Fibroblast of skin of left quadriceps (primary cell): ENCODE measurements at places on chromosomes 4 and X.
A peak's percentile ranks its signal among the peaks of the same experiment; 100 is the strongest.

GRCh38 chr4:141614878-141615586 is 21.4 kb upstream of the IL15 start:
- DNase-seq, result no peak

- DNase-seq, result no peak
These were observed 155.7 kb upstream of the JADE1 start for GRCh38 chr4:128653527-128654444.

- no peak for DNase-seq
These were observed 12.7 kb downstream of the TKTL1 start for GRCh38 chrX:154308108-154308946.

DNA sequence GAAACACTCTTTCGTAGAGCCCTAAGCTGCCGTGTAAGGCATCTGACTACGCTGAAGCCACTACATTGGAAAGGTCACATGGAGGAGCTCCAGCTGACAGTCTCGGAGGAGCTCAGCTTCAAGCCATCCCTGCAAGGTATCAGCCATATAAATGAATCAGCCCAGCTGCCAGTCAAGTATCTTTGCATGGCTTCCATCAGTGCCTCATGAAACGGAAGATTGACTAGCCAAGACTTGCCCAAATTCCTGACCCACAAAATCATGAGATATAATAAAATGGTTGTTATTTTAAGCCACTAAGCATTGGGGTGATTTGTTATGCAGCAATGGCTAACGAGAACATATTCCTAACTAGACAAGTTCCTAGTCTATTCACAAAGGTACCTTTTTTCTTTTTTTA is 104.1 kb upstream of the SCOC start:
- no peak for DNase-seq

- no peak for DNase-seq
These were observed 22.4 kb downstream of the GK2 start for GRCh38 chr4:79385641-79386040.

DNA sequence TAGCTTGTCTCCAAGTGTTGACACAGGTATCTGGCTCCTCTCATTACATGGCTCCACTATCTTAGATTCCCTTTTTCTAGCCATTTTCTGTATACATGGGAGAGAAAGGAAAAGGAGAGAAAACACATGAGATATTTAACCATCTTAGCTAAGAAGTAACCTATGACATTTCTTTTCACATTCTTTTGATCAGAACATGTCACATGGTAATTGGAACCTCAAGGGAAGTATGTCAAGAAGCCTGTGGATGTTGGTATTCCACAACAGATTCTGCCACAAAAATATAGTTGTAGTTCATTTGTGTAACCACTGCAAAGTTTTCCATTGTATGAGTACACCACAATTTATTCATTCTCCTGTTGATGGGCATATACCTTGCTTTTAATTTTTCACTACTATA is 18.7 kb upstream of the GABRB1 start:
- DNase-seq, result no peak

GRCh38 chr4:76562161-76562560 is 127.1 kb downstream of the SHROOM3 start:
- peak; percentile 69 for DNase-seq

DNA sequence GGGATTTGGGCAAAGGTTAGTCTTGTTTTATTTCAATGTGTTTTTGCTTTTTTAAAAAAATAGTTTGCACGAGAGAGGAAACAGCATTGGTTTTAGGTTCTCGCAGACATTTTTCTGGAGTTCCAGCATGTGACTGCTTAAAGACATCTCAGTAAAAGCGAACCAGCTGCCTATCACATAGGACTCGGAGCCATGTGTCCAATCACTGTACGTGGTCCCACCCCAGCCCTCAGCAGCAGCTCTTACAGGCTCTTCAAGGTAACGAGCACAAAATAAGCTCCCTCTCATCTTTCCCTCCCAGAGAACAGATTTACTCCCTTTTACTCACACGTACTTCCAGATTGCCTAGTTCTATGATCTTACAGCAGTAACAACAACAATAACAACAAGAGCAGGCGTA is 68.7 kb downstream of the MCF2 start:
- no peak for DNase-seq

- no peak for DNase-seq
These were observed 38.9 kb downstream of the STARD8 start for GRCh38 chrX:68686097-68686977.

DNA sequence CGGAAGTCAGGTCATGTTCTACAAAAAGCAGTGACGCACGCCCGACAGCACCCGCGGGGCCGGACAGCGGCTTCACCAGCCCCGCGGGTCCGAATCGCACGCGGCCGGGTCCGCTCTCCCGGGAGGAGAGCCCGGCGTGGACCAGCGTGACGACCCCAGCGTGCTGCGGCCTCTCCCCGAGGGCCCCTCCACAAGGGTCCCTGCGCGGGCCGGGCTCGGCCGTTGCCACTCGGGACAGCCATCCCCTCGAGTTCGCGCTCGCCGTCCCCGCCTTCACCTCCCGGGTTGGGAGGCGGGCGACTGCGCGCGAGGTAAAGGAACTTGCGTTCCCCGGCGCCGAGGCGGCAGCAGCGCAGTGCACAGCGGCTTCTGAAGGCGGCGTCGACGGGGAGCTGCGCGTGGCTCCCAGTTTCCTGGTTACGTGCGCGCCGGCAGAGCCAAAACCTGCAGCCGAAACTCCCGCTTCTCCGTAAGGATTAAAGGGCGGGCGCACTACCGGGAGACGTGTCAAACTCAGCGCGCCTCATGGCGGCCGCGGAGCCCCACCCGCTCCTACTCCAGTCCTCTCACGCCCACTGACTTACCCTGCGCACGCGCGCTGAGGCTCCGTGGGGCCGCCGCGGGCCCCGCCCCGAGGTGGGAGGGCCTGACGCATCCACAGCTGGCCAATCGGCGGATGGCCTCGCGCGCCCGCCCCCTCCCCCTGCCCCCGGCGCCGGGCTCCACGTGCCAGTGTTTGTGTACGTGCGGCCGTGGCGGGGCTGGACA is 416 bp upstream of the LRP2BP start:
- DNase-seq, result peak; percentile 96

GRCh38 chr4:86963697-86964096 is 28.9 kb downstream of the AFF1 start:
- no peak for DNase-seq

DNA sequence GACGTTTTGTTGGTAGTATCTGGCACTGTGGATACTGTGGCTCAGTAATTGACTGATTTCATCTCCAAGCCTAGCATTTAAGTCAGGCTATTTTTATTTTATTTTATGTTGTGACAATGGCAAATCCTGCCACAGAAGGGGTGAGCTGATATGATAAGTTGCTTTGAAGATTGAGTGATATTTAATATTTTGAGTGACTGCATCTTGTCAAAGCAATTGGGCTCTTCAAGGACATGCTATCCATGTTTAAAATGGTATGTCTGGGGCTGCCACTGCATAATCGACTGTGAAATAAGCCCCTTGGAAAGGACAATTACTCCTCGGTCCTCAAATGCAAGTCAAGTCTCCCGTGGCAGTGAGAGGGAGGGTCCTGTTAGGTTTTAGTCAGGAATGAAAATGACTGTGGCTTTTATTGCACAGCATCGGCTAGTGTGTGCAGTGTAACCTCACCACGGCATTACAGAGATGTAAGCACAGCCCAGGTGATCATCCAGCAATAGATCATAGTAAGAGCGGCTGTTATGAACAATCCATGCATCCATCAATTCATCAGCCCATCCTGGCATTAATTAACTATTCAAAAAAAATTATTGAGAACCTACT is 178.2 kb downstream of the GBA3 start:
- DNase-seq, result no peak

DNA sequence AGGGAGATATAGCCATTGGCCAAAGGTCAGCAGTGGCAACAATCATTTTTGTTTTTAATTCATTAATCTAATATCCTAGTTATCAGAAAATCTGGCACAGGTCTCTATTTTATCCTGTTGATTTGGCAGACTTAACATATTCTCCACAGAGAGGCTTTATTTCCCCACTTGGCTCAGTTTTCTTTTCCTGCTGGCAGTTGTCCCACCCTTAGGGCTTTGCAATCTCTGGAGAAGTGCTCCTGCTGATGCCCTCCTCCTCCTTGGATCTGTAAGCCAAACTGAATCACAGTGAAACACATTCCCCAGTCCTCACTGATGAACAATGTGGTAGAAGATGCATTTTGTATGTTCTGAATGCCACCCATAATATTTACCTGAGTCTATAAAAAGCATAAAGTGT is 889.7 kb downstream of the PDHA2 start:
- no peak for DNase-seq

GRCh38 chrX:98480606-98481005 is 1596.9 kb downstream of the RPA4 start:
- DNase-seq, result no peak
